T47D (cell line): ENCODE measurements at places on chromosomes 11 and 22.

DNA sequence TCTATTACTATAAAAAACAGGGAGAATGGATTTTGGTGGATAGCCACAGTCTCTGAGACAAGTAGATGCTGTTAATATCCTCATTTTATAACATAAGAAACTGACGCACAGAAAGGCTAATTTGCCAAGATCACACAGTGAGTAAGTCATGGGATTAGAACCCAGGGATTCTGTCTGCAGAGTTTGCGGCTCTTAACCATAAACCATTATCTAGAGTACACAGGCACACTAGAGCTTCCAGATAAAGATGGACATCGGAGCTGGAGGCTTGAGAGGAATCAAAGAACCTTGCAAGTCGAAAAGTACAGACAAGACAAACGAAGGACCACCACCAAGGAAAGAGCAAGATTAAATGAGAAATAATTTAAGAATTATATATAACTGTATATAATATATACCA lies 11.3 kb downstream of the LGALS12 start:
- DNase-seq: no peak

GRCh38 chr11:128151338-128151737 lies 436.0 kb downstream of the ETS1 start:
- DNase-seq: peak; percentile 54

- no peak for DNase-seq
These were observed 28.7 kb downstream of the RPL3 start for GRCh38 chr22:39290724-39291161.

DNA sequence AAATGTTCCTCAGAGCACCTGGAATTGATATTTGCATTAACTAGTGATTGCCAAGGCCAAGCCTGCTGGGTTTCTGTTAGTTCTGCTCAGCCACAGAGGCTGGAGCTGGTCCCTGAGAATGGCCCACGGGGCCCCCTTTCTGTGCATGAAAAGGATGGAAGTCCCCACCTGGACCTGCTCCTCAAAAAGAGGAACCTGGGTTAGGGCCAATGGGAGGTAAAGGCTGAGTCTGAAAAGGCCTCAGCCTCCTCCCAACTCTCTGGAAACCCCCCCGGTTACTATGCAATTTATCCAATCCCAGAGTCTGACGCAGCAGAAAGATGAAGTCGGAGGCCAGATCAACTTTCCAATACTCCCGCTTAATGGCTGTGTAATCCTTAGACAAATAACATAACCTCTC lies 6.8 kb upstream of the CREB3L1 start:
- DNase-seq: no peak

GRCh38 chr11:20934516-20934915 lies 265.1 kb downstream of the NELL1 start:
- DNase-seq: no peak

DNA sequence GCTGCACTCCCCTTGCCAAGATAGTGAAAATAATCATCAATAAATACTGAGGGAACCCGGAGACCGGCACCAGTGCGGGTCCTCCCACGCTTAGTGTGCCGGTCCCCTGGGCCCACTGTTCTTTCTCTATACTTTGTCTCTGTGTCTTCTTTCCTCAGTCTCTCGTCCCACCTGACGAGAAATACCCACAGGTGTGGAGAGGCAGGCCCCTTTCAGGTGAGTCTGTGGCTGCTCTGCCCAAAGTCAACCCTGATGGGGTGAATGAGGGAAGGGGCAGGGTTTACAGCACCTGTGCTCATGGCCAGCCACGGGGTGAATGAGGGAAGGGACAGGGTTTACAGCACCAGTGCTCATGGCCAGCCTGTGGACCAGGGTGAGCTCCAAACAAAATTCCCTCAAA lies 4.7 kb downstream of the BET1L start:
- DNase-seq: no peak

GRCh38 chr11:76752321-76753143 lies 30.6 kb upstream of the TSKU start:
- DNase-seq: no peak

- DNase-seq: no peak
These were observed 46.6 kb downstream of the OTOG start for GRCh38 chr11:17593466-17594245.

DNA sequence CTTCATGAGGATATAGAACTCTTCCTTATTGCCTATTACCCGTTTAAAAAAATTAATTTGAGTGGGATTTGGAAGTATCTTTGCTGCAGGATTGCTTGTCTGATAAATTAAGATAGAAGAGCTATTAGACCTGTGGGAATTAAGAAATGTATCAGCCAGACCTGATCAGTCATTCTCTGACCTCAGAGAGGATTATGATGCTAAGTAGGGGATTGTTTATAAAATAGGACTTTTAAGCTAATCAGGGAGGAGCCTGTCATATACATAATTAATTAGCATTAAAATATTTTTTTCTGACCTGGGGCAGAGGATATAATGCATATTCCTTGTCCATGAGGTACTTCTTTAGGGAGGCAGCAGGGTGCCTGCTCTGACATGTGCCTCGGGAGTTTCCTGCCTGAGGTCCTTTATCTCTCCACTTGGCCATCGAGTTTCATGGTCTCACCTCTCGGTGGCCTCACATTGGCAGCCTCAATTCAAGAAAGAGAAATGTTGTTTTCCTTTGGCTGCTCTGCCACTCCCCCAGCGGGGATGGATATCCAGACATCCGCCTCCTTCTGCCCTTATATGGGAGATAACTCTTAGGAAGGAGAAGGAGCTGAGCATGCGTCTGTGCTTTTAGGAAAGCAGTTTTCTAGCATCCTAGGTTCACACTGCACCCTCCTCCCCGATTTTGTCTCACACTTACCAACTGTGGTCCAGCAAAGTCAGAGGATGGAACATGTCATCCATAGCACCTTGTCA lies 41.1 kb downstream of the DIXDC1 start:
- DNase-seq: peak; percentile 89

DNA sequence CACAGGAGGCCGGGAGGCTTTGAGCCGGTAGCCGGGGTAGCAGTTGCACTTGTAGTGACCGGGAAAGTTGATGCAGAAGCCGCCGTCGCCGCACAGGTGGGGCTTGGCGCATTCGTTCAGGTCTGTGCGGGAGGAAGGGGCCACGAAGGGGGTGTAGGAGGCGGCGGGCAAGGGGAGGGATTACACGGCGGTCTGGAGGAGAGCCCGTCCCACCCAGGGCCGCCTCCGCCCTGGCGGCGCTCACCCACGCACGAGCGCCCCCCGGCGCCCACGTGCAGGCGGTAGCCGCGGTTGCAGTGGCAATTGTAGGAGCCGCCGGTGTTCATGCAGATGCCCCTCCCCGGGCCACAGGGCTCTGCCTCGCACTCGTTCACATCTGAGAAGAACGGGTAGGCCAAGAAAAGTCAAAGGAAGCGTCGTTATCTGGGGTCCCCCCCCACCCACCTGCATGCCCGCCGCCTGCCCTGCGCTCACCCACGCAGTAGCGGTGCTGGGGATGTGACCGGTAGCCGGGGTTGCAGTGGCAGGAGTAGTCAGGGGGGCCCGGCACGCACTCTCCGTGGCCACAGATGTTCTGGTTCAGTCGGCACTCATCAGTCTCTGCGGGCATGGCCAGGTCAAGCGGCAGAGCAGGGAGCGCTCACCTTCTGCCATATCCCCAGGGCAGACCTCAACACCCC lies 10.6 kb downstream of the LTBP3 start:
- no peak for DNase-seq

- no peak for DNase-seq
These were observed 66.6 kb upstream of the PRODH start for GRCh38 chr22:19002684-19003038.

DNA sequence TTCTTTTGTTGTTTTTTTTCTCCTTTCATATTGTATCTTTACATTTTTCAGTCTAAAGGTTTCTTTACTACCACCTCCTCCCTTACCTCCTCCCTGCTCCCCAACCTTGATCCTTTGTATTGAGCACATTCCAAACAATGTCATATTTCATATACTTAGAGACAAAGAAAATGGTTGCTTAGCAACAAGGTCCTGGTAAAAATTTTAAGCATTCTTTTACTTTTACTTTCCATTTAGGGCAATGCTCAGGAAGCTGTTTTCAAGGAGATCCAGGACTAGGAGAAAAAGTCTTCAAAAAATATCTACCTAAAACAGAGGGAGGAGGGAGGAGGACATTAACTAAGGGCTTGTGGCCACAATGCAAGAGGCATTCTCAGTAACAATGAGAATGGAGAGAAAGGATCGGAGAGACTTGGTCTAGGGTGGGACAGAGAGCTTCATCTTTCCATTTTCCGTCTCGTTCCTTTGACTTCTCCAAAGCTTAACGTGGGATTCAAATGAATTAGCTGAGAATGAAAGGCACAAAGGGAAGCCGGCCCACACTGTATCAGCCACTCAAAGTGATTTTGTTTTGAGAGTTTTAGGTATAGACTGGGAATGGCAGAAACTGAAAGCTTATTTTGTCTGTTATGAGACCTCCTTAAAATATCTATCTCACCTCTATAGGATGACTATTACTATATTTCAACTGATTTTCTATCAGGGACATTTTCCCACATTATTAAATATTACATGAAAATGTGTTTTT lies 455.7 kb downstream of the RAB38 start:
- no peak for DNase-seq

DNA sequence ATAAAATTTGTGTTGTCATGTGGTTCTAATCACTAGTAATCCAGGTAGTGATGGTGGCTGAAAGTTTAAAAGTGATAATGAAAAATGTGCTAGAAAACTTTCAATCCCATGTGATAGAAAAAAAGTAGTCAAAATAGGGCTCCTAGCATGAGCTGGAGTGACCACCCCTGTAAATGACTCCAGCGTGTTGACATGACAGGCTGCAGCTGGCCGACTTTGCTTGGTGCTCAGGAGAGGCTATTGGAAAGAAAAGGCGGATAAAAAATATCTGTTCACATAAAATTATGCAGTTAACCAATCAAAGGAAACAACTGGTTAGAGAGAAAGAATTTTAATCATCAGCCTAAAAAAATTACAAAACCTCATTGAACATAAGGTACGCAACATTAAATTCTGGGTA lies 16.9 kb upstream of the MTCH2 start:
- no peak for DNase-seq

GRCh38 chr11:88175569-88176075 lies 379 bp upstream of the RAB38 start:
- DNase-seq: no peak

DNA sequence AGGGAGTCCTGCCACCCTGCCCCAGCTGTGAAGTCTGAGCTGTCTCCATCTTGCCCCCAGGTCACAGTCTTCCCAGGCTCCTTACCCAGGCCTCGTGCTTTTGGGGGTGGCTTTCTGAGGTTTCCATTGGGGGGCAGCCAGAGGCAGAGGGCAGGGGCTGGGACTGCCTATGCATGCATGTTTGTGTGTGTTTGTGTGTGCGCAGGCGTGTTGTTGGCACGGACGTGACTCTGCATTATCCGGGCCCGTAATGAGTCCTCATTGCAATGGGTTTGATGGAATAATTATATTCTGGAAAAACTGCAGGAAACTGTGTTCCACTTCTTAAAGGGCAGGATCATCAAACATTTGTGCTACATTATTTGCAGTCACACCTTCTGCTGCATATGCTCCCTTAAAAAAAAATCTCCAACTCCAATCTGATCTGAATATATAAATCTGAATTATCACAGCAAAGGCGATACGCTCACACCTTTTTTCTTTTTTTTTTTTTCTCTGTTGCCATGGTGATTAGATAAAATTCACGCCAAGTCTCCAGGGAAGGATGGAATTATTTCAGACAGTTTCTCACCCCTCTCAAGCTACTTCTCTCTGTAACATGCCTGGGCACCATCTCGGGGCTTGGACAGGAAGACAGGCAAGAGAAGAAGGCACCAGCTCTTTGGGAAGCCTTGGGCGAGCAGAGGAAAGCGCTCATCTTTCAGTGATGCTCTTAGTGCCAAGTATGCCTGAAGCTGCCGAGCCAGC lies 45.9 kb downstream of the DSCAML1 start:
- DNase-seq: no peak

GRCh38 chr11:13140028-13140870 lies 131.1 kb downstream of the RASSF10 start:
- DNase-seq: no peak

DNA sequence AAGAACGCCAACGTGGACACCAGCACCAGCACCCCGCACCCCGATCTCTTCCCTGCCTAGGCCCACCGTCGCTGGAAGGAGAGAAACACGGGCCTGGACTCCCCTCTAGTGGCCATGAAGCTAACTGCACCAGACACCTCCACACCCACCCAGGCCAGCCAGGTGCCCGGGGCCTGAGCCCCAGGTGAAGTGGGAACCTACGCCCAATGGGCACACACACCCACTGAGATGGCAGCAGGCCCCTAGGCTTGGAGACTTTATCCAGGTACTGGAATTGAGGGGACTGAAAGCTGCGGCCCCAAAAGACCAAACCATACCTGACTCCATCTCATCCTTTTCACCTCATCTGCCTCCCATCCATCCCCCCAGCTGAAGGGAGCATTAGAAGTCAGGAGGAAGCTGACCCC lies 81.0 kb downstream of the BUD13 start:
- DNase-seq: peak; percentile 74

DNA sequence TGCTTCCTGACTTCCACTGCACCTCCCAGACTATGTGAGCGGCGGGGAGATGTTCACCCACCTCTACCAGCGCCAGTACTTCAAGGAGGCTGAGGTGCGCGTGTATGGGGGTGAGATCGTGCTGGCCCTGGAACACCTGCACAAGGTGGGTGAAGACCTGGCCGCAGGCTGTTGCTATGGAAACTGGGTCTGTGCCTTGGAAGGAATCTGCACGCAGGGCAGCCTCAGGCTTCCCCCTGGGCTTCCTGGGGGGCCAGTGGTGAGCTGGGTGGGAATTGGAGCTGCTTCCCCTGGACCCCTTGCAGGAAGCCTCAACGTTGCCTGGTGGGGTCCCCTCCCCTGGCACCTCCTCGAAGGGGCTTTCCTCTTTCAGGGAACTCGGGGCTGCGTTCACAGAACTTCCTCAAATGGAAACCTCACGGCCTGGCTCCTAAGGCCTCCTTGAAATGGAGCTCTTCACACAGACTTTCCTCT lies 1.5 kb downstream of the RPS6KA4 start:
- DNase-seq: no peak

DNA sequence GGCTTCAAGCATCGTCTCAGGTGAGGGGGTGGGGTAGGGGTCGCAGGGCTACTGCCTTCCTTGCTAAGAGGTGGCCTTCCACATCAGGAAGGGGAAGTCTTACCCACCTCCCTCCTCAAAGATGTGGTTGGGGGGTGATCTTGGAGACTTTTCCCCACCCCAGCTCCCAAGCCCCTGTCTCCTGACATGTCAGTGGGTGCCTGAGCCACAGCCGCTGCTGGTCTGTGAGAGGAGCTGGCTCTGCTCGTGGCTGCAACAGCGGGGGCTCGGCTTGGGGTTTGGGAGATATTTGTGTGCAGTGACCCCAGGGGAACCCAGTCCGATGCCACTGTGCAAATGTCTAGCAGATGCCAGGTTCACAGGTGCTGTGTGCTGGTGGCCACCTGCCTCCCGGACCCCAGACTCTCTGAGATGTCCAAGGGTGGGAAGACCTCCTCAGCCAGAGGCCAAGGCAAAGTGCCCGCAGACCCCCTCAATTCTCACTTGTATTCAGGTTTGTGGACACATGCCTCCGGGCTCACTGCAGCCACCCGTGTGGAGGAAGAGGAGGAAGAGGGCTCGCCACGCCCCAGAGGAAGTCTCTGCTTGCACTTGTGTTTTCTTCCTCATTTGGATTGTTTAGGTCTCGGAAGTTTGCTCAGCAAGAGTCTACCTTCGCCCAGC lies 1.9 kb downstream of the KCNQ1 start:
- no peak for DNase-seq

- no peak for DNase-seq
These were observed 81.7 kb downstream of the SWAP70 start for GRCh38 chr11:9745411-9746211.

- DNase-seq: no peak
These were observed 60.4 kb downstream of the CTTN start for GRCh38 chr11:70458736-70459135.
